ENCODE measurements at places on chromosomes 5 and 9.

DNA sequence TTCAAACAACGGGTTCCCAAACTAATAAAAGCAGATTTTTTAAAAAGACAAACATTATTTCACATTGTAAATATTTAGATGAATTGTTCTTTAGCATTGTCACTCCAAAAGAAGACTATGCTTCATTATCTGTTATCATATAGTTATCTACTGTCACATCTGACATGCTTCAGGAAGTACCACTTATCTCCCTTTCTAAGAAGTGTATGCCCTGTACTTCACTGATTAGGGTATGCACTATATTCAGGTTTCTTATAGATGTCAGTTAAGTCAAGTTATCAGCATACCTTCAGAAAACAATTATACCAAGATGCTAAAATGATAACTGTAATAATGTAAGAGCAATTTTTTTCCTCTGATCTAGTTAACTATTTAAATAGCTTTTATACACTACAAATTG is 40.4 kb downstream of the LMBRD2 start:
- DNase-seq: no peak

- DNase-seq: no peak
These were observed 106.6 kb downstream of the PDE8B start for GRCh38 chr5:77316871-77317661.

DNA sequence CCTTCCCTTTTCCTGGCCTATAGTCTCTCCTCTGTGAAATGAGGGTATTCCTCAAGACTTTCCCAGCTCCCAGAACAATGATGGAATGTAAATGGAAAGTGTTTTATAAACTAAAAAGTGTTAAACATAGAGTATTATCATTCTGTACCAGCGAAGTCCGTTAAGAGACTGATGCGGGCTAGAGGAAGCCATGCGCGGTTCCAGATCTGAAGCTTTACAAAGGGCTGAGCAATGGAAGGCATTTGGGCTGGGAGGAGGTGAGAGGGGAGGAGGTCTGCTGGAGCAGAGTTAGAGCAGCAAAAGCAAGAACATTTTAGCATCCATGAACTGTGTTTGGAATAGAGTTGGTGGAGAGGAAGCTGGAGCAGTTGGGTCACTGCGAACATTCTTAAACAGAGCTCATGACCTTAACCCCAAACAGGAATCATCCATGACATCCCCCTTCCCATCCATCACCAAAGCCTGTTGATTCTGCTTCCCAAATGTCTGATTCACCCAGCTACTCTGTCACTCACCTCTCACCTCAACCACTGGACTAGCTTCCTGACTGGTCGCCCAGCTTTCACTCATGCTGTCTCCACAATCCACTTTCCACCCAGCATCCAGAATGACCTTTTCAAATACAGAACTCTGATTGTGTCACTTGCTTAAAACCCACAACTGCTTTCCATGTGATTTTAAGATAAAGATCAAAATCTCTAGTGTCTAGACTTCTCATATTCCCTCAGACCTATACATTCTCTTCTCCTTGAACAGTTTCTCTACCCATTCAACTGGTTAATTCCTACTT is 37.1 kb downstream of the CDK5RAP2 start:
- no peak for DNase-seq

- DNase-seq: no peak
These were observed 1267.5 kb upstream of the CDH9 start for GRCh38 chr5:28305891-28306290.

DNA sequence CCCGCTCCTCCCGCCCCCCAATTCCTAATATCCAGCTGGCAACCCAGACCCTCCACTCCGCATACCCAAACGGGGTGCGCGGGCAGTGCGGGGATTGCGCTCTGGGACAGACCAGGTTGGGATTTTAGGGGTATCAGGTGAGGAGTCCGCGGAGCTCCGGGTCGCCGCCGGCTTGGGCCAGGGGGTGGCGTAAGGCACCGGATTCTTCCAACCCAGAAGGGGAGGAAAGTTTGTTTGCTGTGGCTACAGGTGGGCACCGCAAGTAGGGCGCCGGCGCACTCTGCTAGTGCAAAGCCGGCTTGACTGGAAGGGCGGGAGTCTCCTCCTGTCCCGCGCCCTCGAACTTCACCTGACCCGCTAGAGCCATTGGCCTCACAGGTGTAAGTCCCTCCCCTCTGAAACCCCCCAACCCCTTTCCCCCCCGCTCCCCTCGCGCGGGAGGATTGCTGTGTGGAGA is 709 bp downstream of the IQGAP2 start:
- DNase-seq: no peak

- no peak for DNase-seq
These were observed 112.4 kb downstream of the CETN3 start for GRCh38 chr5:90297045-90297764.

DNA sequence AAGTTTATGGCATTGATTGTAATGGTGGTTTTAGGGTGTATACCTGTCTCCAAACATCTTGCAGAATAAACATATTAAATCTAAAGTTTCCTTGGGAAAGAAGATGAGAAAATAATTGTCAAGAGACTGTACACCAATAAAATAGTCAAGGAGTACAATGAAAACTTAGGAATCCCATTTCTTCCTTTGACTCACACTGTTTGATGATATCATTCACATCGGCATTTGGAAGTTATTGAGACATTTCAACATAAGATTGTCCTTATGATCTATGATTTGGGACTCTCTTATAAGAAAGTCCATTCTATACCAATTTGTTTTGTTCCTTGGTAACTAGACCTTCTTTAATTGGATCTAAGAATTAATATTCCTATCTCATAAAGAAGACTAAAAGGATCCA is 482.7 kb downstream of the RAB3C start:
- no peak for DNase-seq

- DNase-seq: peak; percentile 76
These were observed 55.2 kb downstream of the DROSHA start for GRCh38 chr5:31476738-31477141.

DNA sequence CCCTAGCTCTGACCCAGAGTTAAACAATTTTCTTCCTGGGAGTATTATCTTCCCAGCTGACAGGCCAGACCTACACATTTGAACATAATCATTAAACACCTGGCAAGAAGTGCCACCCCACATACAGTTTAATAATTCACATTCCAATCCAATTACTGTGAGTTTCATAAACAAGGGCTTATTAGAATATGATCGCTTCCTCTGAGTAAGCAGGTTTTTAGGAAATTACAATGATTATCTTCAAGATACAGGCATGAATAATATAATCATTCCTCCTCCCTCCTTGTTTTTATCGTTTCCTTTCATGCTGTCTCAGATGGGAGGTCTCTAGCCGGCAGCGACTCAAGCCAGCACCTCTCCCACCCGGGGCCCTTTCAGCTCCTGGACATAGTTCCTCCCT is 15.8 kb upstream of the KIF4B start:
- DNase-seq: no peak

DNA sequence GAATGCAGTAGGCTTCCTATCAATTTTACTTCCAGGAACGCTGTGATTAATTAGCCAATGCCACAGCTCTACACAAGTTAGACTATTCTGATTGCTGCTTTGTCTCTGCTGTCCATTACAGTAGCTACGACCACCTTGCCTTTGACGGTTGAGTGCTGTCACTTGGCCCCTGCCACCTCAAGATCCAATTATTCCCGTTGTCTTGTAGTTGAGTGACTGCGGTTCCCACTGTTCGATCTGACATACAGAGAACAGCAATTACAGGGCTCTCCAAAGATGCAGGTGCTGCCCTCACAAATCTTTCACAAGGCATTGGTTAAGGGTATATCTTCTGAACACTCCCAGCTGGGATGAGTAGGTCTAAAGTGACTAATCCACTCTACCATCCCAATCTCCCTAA is 393.4 kb upstream of the KIF2A start:
- no peak for DNase-seq

DNA sequence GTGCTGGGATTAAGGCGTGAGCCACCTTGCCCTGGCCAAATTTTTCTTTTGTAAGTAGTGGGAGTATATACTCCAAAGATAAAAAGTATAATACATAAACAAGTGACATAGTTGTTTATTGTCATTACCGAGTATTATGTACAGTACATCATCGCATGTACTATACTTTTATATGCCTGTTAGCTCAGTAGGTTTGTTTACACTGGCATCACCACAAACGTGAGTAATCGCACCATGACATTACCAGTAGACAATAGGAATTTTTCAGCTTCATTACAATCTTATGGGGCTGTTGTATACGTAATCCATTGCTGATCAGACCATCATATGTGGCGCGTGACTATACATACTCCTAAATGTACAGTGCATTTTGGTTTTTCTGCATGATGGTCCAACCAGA is 9.8 kb downstream of the SECISBP2 start:
- no peak for DNase-seq

DNA sequence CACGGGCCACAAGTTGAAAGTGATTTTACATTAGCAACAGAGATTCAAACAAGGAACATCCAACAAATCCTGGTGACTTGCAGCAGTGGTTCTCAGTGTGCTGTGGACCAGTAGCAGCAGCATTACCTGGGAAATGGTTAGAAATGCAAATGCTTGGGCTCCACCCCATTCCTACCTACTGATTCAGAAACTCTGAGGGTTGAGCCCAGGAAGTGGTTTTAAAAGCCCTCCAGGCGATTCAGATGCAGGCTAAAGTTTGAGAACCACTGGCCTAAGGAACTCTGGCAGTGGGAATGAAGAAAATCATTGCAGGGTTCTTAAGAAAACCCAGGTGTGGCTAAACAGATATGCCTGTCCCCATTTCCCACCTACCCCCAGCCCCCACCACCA is 398.8 kb downstream of the ENC1 start:
- no peak for DNase-seq

- DNase-seq: no peak
These were observed 146.0 kb upstream of the IER5L start for GRCh38 chr9:129323999-129324553.

- no peak for DNase-seq
These were observed 4.8 kb upstream of the SLC25A51 start for GRCh38 chr9:37908698-37909186.

DNA sequence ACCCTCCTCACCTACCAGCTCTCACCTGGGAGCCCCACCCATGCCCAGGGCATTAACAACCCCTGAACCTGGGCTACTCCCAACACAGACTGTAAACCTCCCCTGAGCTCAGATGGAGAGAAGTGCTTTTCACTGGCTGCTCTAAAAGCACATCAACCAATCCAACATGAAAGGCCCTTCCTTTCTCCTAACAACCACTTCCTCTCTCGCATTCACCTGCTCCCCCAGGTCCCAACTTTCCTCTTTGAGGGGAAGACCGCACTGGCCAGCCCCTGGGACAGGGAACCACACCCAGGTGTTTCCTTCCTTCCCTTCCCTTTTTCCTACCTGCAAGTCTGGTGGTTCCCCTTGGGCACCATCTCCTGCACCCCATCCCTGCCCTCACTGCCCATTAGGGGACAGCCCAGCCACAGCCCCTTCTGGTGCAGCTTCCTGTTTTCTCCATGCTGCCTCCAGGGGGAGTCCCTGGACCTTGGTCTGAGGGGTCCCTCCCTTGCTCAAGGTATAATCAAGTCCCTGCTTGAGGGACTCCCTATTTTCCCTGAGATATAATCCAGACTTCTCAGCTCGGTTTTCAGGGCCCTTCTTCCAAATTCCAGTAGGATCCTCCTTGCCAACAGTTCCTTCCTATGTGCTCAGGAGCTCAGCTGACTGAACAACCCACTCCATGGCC is 30.5 kb upstream of the DAB2IP start:
- DNase-seq: peak; percentile 12

DNA sequence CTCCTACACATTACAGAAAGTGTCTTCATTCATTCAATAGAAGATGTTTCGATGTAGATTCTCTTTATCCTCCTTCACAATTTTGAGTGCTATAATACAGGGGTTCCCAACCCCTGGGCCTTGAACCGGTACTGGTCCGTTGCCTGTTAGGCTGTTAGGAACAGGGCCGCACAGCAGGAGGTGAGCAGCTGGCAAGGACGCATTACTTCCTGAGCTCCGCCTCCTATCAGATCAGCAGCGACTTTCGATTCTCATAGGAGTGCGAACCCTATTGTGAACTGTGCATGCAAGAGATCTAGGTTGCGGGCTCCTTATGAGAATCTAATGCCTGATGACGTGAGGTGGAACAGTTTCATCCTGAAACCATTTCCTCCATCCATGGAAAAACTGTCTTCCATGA is 153.0 kb upstream of the SMC2 start:
- DNase-seq: no peak

DNA sequence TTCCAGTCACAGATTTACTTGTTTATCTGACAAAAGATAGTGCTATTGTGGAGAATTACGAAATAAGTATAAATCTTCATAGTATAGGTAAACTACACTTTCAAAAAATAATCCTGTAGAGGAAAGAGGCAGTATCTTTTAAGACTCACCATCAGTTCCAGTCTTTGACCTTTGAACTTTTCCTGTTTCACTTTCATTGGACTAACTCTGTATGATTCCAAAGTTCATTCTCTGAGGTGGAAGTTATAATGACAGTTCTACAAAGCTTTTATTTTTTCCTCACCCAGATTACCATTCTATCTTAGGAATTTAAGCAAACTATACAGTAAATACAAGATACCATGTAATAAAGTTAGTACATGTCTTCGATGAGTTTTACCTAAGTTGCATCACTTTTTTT is 901.3 kb upstream of the SEMA6A start:
- no peak for DNase-seq

DNA sequence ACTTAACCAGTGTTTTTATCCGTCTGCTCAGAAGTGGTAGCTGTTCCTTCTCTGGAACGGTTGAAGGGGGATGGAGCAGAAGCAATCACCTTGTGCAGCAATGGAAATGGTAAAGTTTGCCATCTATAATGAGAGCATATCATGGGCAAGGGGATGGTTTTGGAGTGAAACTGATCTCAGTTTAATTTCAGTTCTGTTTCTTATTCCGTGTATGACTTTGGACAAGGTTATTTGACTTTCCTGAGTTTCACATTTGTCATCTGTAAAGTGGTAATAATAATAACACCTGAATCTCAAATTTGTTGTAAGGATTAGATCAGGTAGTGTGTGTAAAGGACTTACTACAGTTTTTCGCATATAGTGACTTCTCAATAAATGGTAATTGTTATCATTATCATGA is 106.1 kb downstream of the PCSK1 start:
- no peak for DNase-seq

GRCh38 chr5:60929024-60929423 is 15.8 kb downstream of the ERCC8 start:
- no peak for DNase-seq

DNA sequence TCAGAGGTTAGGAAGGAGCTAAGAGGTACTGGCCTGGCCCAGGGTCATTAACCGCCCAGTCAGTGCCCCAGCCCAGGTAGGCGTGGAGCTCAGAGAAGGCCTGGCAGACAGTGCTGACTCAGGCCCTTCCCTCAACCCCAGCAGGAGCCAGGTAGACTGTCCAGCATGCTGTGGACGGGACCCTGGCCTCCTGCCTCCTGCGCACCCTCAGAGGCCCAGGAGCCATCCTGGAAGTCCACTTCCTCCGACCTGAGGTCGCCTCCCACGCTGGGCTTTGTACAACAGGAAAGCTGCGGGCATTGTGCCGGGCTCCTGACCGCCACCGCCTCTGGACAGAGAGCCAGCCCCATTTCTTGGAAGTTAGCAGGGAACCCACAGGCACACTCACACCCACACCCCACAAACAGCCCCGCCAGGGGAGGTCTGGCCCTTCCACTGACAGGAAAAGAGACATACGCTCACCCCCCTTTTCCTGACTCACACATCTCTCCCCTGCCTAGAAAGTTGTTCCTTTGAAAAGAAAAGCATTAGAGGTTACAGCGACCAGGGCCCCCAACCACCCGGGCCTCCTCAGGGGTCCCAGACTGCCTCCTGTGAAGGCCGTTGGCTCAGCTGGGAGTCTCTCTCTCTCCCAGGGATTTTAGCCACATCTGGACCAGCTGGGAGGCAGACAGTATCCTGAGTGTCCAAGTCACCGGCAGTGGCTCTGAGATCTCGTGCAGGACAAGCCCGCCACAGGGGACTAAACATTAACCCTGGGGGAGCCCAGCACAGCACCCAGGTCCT is 7.7 kb downstream of the RALGDS start:
- DNase-seq: no peak

- no peak for DNase-seq
These were observed 10.1 kb upstream of the MOB3B start for GRCh38 chr9:27539479-27540441.

All from NCI-H446 (cell line).